ENCODE measurements at places on chromosomes 3 and 15.

DNA sequence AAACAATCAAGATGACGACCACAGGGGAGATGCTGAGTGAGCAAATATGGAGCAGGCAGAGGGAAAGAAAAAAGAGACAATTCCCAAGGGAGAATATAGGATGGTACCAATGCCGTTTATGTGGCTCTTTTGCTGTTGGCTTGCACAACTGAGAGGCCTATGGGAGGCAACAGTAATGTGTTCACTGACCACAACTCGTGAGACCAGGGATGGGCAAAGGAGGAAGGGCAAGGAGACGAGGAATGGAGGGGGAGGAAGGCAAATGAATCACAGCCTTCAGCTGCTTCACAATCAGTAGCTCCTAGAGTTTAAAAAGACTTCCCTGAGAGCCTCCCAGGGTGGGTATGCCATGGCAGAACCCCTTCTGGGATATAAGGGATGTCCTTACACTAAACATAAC lies 131.5 kb downstream of the SLC9A9 start:
- DNase-seq, result no peak

- DNase-seq, result no peak
These were observed 433.8 kb upstream of the SUCLG2 start for GRCh38 chr3:68088216-68088615.

DNA sequence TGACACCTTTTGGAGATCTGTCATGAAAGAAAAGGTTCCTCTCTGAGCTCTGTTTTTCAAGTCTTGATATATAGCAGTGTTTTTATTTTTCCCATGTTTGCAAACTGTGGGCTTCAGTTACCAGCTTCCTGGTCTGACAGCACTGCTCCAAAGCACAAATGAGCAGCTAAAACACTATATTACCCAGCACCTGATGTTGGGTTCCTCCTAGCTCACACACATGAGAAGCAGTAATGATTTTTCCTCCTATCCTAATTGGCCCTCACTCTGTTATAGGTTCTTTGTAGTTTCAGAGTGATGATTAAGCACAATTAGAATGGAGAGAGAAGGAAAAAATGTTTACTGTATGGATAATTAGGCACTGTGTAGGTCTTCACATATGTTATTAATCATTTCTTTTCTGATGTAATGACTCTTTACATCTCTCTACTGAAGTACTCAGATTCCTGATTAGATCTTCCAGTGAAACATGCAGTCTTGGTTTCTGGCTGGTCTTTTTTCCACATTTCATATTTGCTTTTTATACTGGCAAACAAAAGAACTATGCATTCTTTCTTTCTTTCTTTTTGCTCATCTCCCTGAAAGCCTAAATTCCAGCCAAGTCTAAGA lies 939.7 kb downstream of the NSUN3 start:
- no peak for DNase-seq

- DNase-seq, result no peak
These were observed 11.6 kb downstream of the ATOSA start for GRCh38 chr15:52667597-52667996.

DNA sequence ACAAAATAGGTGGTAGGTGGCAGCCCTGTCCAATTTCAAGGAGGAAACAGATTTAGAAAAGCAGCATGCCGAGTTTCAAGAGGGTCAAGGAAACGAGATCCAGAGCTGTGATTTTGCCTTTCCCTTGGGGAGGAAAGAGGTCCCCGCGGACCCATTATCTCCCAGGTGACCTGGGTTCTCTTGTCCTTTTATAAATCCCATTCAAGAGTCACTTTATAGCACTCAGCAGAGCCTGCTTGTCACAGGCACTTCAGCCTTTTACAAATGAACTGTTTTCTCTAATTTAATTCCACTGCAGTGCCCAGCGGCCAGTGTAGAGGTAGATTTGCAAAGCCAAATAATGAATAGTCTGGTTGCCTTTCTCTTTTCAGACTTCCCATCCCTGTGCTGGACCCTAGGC lies 99.9 kb downstream of the CD47 start:
- no peak for DNase-seq

GRCh38 chr3:101193957-101194356 lies 126.4 kb downstream of the IMPG2 start:
- DNase-seq, result no peak

GRCh38 chr3:172606021-172606420 lies 82.8 kb upstream of the TNFSF10 start:
- no peak for DNase-seq

- DNase-seq, result no peak
These were observed 4.7 kb upstream of the COPB2 start for GRCh38 chr3:139394116-139394515.

- DNase-seq, result no peak
These were observed 419.8 kb upstream of the TPM1 start for GRCh38 chr15:62622775-62623174.

DNA sequence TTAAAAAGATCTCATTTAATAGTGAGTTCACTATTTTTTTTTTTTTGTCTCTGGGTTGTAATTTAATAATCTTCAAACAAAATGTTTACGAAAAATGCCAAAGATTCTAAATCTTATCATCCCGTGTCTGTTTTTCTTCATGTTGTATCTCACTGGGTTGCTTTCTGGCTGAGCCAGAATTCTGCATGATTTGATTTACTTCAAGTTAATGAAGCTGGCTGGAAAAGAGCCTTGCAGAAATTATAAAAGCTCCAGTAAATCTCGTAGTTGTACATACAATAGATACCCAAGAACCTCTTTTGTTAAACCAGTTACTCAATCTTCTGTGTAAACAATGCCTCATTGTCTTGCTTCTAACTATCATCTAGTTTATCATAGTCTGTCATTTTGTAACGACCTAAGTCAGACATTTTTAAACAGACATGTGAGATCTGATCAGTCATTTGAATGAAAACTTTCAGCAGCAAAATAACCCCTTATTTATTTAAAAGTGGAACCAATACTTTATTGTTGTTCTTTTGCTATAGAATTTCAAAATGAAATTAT lies 249.0 kb downstream of the MCTP2 start:
- no peak for DNase-seq

DNA sequence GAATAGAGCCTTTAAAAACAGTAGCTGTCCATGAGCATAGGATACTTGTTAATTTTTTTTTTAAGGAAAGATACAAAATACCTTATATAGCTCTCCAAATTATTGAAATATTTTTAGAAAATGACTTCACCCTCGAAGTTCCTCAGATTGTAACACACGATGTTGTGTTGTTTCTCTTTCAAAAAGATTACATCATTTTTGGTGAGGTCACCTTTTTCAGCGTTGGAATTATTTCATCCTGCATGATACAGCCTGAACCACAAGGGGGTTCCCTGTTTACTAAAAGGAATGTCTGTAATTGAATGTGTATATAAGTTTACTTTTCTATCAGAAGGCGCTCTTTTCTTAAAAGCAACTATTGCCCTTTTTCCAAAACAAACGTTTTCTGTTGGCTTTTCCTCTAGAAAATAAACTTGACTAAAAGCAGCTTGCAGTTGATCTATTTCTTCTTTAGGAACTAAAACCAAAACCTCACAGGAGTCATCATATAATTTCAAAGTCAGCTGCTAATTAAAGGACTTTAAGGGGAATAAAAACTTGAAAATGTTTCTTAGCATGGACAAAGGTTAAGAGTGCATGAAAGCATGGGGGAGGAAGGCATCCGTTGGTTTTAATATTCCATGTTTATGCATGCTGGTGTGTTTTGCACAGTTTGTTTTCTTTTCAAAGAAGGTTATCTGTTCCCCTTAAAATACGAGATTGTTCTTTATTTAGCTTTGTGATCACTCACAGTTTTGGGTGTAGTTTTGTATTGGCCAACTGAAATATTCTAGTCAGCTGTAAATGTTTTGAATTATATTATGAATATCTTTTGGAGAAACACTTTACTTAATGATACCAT lies 29.4 kb downstream of the LYSMD4 start:
- DNase-seq, result no peak

DNA sequence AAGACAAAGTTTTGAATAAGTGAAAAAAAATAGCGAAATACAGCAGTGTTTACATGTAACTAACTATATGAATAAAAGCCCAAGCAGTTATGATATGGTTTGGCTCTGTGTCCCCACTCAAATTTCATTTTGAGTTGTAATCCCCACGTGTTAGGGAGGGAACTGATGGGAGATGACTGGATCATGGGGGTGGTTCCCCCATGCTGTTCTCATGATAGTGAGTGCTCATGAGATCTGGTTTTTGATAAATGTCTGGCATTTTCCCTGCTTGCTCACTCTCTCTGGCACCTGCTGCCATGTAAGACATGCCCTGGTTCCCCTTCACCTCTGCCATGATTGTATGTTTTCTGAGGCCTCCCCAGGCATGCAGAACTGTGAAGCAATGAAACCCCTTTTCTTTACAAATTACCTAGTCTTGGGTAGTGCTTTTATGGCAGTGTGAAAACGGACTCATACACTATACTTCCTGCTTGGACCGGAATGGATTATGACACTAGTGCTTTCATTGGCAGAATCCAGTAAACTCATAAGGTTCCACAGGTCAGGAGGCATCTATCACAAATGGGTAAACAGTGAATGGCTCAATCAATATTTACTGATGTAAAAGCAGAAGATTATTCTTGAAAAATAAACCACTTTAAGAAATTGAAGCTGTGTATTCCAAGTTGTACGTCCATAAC lies 192.1 kb downstream of the CBLB start:
- DNase-seq, result peak; percentile 21

GRCh38 chr15:43230640-43231115 lies 9.9 kb upstream of the EPB42 start:
- DNase-seq, result no peak

GRCh38 chr3:76367281-76367680 lies 581.9 kb upstream of the ZNF717 start:
- DNase-seq, result no peak

DNA sequence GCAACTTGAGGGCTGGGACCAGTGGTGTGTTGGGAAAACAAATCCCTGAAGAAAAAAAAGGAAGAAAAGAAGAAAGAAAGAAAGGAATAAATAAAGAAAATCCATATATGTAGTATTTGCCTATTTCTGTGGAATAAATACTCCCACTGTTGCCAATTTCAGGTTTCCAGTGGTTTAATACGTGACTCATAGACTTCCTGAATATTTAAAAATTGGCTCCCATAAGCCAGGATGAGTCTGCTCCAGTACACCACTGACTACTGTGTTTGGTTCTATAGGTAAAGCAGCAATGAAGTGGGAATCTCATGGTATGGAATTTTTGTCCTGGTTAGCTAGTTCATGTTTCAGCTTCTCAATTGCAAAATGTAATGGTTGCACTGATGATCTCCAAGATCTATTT lies 31.6 kb downstream of the PYDC2 start:
- DNase-seq, result no peak

DNA sequence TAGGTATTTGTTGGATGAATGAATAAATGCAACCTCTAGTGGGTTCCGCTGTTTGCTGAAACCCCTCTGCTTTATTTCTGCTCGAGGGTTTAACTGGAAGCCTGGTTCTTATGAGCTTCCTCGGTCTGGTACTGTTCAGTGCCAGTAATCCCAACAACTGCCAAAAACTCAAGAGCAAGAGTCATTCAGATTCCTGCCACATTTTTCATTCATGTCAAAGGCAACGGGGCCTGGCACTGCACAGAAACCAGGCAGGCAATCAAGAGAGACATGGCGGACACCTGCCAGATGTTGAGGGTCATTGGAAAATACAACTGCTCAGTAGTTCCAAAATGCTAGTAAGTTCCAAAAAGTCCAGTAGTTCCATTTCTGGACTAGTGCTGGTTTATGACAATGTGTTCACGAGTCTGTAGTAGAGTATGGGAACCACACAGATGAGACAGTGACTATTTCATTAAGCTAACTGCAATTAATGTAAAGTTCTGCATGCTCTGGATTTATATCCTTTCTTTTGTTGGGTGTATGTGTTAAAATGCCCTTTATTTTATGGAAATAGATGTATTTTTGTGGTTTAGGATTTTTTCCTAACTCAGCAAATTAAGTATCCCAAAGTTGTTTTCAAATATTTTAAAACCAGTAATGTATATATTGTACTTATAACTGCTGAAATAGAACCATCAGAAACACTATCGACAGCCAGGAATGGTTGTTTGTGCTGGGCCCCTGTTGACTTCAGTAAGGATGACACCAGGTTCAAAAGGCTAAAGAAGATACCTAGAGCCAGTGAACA lies 22.7 kb upstream of the TMEM41A start:
- DNase-seq, result no peak

GRCh38 chr15:36734366-36734765 lies 154.9 kb downstream of the CDIN1 start:
- no peak for DNase-seq

DNA sequence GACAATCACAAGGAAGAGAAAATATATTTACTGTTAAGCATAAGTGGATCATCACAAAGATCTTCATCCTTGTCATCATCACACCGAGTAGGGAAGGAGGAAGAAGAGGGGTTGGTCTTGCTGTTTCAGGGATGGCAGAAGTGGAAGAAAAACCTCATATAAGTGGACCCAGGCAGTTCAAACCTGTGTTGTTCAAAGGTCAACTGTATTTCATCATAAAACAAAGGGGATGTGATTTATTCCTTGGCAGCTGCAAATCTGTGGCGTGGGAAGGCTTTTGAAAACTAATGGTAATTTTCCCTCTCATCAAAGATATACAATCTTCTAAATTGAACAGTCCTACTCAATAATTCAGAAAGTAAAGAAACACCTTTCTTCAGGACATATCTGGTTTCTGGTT lies 129.9 kb upstream of the ABI3BP start:
- no peak for DNase-seq

DNA sequence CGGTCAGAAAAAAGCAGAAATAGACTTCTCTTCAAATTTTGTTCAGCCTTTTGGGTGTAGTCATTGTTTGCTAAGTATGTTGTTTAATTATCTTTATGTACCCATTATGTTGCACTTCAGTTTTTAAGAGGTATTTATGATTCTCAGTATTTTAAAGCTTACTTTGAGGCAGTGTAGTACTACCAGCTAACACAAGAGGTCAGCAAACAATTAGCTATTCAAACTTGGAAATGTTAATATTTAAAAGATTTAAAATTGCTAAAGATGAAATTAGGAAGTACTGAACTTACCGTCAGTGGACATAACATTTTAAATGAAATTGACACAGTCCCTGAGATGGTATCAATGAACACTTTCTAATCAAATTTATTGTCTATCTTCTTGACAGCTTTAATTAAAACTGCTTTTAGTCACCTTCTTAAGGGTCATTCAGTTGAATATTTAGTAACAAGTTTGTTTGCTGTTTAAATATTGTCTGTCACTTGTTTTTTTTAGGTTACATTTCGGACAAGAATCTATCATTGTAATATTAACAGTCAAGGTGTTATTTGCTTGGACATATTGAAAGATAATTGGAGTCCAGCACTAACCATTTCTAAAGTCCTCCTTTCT lies 28.1 kb downstream of the NKIRAS1 start:
- no peak for DNase-seq

GRCh38 chr15:98427321-98427720 lies 221.0 kb upstream of the IGF1R start:
- no peak for DNase-seq

DNA sequence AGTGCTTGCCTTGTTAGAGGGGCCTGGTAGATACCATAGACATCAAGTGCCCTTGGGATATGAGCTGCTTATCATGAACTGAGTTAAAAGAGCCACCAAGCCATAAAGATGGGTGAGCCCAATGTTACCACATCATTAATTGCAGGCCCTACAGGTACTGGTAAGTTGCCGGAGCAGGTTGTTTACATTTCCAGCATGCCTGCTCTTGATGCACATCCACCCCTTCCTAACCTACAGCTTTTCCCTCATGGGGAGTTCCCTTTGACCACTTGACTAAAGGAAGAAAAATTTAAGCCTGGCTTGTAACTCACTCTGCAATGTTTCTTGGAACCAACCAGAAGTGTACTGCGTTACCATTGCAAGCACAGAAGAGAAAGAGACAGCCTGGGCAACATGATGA lies 24.7 kb upstream of the ULK4 start:
- no peak for DNase-seq

Data from stimulated activated CD4-positive, alpha-beta T cell treated with anti-CD3 and anti-CD28 coated beads, Interleukin-12 subunit alpha, Interleukin-12 subunit beta, amount 100 ng/mL, for 24 hours (primary cell).